ENCODE measurements at places on chromosomes 13 and 19.

- DNase-seq: no peak
Measured at GRCh38 chr13:108924134-108924533, 294.7 kb downstream of the MYO16 start.

- DNase-seq: no peak
Measured at GRCh38 chr19:54532528-54532927, 29.9 kb downstream of the LAIR2 start.

GRCh38 chr13:40911341-40911740, 107.8 kb downstream of the ELF1 start:
- DNase-seq: no peak

DNA sequence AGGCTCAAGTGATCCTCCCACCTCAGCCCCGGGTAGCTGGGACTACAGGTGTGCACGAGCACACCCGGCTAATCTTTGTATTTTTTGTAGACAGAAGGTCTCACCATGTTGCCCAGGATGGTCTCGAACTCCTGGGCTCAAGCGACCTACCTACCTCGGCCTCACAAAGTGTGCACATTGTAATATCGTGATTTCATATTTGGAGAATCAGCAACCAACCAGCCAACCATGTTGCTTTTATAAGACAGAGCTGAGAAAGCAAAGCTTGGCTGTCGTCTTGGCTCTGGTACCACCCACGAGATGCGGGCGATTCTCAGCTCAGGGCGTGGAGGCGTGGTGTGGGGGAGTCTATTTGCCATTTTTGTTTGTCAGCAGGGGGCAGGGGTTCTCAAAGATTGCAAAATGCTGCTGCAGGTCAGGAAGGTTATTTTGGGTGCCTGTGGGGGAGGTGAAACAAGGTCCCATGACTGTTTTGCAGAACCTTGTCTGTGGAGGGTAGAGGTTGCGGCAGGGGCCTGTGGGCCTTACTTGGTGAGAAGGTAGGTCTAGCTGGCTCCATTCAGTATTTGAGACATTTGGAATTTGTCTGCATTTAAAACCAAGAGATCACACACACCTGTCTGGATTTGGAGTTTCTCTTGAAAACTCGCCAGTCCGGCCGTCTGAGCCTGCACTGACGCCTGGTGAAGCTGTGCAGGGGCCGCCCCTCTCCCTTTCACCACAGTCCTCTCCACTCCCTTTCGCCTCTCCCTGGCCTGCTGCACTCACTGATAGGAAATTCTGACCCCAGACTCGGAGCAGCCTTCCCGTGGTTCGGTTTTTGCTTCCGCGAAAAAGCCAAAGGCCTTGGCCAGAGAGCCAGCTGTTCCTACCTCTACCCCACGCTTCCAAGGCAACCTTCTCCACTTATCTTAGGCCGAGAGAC, 15.4 kb downstream of the TNFAIP8L1 start:
- no peak for DNase-seq

- no peak for DNase-seq
Measured at GRCh38 chr13:107866941-107867623, 348.3 kb downstream of the LIG4 start.

- no peak for DNase-seq
Measured at GRCh38 chr13:75071395-75071794, 410.6 kb downstream of the TBC1D4 start.

GRCh38 chr19:47707135-47707925, 5.9 kb upstream of the EHD2 start:
- peak; percentile 53 for DNase-seq

DNA sequence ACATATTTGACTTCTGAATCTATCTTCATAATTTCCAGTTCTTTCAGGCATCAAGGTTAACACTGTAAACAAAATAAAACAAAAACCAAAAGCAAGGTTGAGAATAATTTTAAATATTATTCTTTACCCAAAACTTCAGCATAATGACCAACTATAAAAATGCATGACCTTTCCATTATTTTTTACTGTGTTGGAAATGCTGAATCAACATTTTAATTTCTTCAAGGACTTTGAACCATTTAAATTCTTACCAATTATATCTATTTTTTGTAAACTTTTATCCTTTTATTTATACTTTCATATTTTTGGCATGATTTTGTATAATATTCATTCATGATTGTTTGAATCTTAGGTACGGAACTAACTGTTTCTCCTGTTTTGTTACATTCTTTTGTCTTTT, 6.9 kb downstream of the ZNF585A start:
- DNase-seq: no peak
